ENCODE measurements at places on chromosomes 12 and 14. TPM values are rescaled to one million over a fixed set of nuclear protein-coding genes. Genes with fewer than 3 reads are reported as not detected.

The TMEM30B gene
- 15.1 TPM for polyA plus RNA-seq

DNA sequence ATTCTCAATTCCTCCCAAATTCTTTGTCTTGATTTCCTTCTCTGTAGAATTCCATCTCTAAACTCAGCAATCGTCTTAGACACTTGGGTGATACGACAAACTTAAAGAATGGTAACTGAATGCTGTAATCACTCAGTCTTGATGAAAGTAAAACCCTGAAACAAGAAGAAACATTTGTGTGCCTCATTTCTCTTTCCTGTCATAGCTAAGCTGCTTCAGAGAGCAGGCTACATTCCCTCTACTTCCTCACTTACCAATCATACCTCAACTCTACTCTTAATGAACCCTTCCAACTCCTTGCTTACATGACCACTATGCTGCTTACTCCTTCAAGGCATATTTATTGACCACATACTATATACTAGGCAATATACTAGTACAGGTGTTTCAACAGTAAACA is 8.3 kb downstream of the MAP4K5 start:
- no peak for DNase-seq

DNA sequence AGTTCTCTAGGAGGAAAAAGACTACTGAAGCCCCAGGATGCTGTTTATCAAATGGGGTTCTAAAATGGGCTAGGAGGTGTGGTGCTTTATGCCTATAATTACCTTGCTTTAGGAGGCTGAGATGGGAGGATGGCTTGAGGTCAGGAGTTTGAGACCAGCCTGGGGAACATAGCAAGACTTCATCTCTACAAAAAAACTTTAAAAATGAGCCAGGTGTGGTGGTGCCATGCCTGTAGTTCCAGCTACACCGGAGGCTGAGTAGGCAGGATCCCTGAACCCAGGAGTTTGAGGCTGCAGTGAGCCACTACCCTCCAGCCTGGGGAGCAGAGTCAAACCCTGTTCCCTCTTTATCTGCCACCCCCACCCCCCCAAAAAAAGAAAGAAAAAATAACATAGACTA is 23.3 kb upstream of the SLC2A3 start:
- no peak for DNase-seq

GRCh38 chr12:98121963-98122362 is 393.4 kb upstream of the TMPO start:
- DNase-seq: no peak

- no peak for DNase-seq
These were observed 42.9 kb upstream of the EEA1 start for GRCh38 chr12:92971859-92972524.

Data from left renal cortex interstitium (tissue), 4 donors.